HT1080 (cell line): ENCODE measurements at places on chromosomes 7 and 10.

DNA sequence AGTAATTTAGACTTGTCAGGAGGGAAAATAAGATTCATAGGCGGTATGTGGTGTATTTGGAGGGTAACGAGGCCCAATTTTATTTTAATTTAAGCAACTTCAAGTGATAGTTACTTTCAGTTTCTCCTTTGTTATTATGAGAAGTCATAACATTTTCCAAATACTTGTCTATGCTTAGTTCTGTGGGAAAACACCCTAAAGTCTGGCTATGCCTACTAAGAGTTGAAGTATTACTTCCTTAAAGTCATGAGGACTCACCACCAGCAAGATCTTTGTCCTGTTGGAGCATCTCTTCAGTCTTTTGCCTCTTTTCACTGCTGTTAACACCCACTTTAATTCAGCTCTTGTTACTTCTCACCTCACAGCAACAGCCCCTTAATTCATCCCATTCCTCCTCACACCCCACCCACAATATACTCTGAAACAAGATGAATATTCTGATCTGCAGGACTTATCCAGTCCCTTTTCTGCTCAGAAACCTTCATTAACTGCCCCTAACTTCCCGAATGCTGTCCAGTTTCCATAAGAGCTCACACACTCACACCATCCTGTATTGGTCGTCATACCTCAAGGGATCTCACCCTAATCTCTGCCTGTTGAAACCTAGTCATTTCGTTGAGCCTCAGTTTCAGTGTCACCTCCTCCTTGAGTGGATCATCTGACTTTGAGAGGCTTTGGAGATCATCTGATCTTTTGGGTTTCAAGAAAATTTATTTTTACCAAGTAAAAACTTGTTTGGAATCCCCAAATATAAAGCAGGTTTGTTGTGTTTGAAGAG is 61.3 kb downstream of the DNAH11 start:
- DNase-seq, result no peak

- no peak for DNase-seq
Observed at GRCh38 chr7:89042940-89043339, 247.4 kb upstream of the TEX47 start.

- no peak for DNase-seq
Observed at GRCh38 chr10:44198096-44198779, 186.7 kb downstream of the CXCL12 start.

- no peak for DNase-seq
Observed at GRCh38 chr10:11113156-11113555, 95.5 kb downstream of the CELF2 start.

GRCh38 chr10:65328486-65328885 is 1597.3 kb upstream of the LRRTM3 start:
- no peak for DNase-seq

- DNase-seq, result no peak
Observed at GRCh38 chr7:90582164-90582563, 14.0 kb upstream of the CDK14 start.
